Panc1 (cell line): ENCODE measurements at places on chromosomes 13 and 19.

GRCh38 chr19:19588546-19588945, 29.9 kb downstream of the PBX4 start:
- no peak overlapping the region for H3K4me3 ChIP-seq
- no peaks in the 10 kb centered on the region for H3K36me3 ChIP-seq
- H3K27ac ChIP-seq, result no peak overlapping the region
- no peaks in the 10 kb centered on the region for H3K27me3 ChIP-seq
- DNase-seq, result no peak
- H3K4me1 ChIP-seq, result peaks cover 10% of the 10 kb centered on the region

DNA sequence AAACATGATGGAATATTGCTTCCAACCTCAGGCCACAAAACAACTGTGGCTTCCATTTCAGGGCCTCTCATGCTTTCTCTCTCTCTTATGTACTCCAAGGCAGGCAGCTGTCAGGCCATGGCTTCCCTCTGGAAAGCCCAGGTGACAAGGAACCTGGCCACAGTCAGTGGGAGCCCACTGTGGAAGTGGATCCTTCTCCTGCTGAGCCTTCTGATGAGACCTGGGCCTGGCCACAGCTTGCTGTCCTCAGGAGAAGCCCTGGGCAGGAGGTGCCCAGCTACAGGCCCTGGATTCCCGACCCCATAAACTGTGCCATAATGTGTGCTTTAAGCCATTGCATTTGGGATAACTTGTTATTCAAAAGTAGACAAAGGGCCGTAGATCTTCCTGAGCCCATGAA, 71.2 kb downstream of the SPACA7 start:
- no peaks in the 10 kb centered on the region for H3K36me3 ChIP-seq
- no peak for DNase-seq
- H3K4me3 ChIP-seq, result no peak overlapping the region
- no peaks in the 10 kb centered on the region for H3K4me1 ChIP-seq
- H3K27ac ChIP-seq, result no peak overlapping the region

- no peaks in the 10 kb centered on the region for H3K27me3 ChIP-seq
- no peaks in the 10 kb centered on the region for H3K36me3 ChIP-seq
- no peak overlapping the region for H3K4me3 ChIP-seq
- no peak overlapping the region for H3K27ac ChIP-seq
Observed at GRCh38 chr13:25689539-25689938, 317.8 kb downstream of the ATP8A2 start.

DNA sequence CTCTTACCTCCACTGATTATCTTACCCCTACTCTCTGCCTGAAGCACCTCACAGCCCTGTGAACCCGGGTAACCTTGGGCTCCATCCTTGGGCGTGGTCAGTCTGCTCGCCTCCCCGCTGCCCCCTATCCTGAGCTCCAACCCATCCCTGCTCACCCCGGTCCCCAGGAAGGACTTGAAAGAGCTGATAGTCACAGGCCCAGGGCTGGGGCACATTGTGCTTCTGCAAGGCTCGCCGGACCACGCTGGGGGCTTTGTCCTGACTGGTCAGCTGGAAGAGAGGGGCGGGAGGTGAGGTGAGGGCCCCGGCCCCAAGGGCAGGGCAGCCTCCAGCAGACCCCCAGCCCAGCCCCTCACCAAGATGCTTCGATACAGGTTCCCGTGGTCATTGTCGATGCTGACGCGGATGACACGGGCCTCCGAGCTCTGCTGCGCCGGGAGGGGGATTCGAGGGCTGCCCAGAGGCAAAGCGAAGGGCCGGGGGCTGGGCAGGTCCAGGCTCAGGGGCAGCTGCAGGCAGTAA, 13.0 kb upstream of the EPOR start:
- no peaks in the 10 kb centered on the region for H3K27me3 ChIP-seq
- no peaks in the 10 kb centered on the region for H3K36me3 ChIP-seq
- H3K27ac ChIP-seq, result no peak overlapping the region
- no peak for DNase-seq

DNA sequence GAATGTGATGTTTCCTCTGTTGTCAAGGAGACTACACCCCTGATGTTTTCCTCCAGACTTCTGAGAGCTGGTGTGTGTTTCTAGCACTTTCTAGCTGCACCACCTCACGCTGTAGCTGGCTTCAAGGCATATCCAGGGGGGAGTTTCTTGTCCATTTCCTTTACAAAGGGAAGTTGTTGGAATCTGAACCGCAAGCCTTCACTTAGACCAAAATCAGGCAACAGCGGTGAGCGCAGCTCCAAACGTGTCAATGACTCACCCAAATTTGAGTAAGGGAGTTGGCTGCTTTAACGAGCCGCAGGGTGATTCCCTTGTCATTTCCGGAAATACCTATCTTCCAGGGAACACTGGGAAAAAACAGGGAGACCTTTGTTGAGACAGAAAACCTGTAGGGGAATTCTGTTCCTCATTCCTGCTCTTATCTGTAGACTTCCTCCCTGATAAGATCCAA, 2.5 kb downstream of the LDLR start:
- peak overlapping the region; percentile 95 for H3K27ac ChIP-seq
- no peaks in the 10 kb centered on the region for H3K27me3 ChIP-seq
- peak; percentile 76 for DNase-seq
- peaks cover 44% of the 10 kb centered on the region for H3K4me1 ChIP-seq
- peak overlapping the region; percentile 82 for H3K4me3 ChIP-seq
- peaks cover 7% of the 10 kb centered on the region for H3K36me3 ChIP-seq

DNA sequence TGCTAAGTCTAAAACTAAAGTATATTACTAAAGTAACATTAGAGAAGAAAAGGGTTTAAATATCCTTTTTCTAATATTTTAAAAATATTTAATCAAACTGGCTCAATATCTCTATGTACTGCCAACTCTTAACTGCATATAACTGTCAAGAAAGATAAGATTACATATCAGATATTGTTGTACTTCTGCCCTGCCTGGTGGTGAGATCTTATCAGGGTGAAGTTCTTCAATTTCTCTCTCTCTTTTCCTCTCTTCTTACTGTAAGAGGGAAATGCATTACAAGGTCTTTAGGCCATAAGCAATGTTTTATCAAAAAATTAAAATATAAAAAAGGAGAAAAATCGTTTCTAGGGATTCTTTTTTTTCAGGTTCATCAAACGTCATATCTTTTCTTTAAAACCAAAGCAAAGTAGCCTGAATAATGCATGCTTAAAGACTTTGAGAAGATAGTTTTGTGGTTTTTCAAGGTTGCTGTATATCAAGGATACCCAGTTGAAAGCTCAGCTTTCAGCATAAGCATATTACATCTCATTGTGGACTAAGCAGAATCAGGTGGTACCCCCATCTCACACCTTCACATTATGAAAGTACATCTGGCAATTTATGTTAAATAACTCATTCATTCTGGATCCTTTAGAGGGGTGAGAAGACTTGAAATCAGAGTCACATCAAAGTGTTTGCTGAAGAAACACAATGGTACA, 1625.7 kb upstream of the SLC10A2 start:
- no peaks in the 10 kb centered on the region for H3K27me3 ChIP-seq
- no peak overlapping the region for H3K4me3 ChIP-seq
- no peaks in the 10 kb centered on the region for H3K4me1 ChIP-seq
- DNase-seq, result no peak

DNA sequence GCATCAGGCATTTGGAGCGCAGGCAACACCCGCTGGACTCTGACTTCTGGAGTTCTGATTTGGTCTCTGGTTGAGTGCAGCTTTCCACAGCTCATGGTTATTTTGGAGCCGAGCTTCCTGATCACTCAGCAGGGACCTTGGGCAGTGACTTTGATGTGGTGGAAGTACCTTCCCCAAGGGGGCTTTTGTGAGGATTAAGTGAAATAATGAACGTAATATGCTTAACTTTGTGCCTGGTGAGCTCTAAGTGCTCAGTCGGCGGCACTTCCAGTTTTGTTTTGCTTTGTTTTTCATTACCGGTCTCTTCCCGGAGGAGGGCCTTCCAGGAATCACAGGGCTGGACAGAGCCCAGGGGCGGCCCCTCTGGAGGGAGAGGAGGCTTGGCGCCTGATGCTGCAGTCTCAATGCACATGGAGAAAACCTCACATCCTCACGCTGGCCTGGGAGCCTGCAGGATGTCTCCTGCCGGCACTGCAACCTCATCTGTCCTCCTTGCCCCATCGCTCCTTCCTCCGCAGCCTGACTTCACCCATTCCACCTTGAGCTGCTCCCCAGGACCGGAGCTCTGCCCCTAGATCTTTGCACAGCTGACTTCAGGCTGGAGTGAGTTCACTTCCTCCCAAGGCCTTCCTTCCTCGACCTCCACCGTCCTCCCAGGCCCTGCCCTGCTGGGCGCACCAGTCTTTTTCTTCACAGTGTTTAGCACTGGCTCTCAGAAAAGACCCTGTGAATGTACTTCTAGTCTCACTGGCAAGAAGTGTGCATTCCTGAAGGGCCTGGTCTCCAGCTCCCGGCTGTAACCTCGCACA, 1.5 kb downstream of the PLEKHF1 start:
- H3K27me3 ChIP-seq, result no peaks in the 10 kb centered on the region
- H3K4me1 ChIP-seq, result peaks cover 60% of the 10 kb centered on the region
- peak overlapping the region; percentile 78 for H3K27ac ChIP-seq
- H3K36me3 ChIP-seq, result no peaks in the 10 kb centered on the region

- H3K36me3 ChIP-seq, result peaks cover 5% of the 10 kb centered on the region; the same call in 1 of the 2 replicates
- peak overlapping the region; percentile 73 for H3K27ac ChIP-seq
- H3K4me1 ChIP-seq, result peaks cover 2% of the 10 kb centered on the region; the same call in 1 of the 2 replicates
- peak overlapping the region; percentile 42 for H3K4me3 ChIP-seq
Observed at GRCh38 chr19:6753178-6754031, 13.8 kb downstream of the SH2D3A start.

- H3K4me3 ChIP-seq, result no peak overlapping the region
- DNase-seq, result no peak
- H3K36me3 ChIP-seq, result no peaks in the 10 kb centered on the region
- no peaks in the 10 kb centered on the region for H3K27me3 ChIP-seq
- H3K27ac ChIP-seq, result no peak overlapping the region
- H3K4me1 ChIP-seq, result no peaks in the 10 kb centered on the region
Observed at GRCh38 chr13:59665732-59666131, 498.0 kb downstream of the DIAPH3 start.

GRCh38 chr19:48258350-48258749, 2.6 kb upstream of the CARD8 start:
- peaks cover 6% of the 10 kb centered on the region; the same call in 1 of the 2 replicates for H3K4me1 ChIP-seq
- H3K27me3 ChIP-seq, result no peaks in the 10 kb centered on the region
- no peak overlapping the region for H3K4me3 ChIP-seq
- no peaks in the 10 kb centered on the region for H3K36me3 ChIP-seq

DNA sequence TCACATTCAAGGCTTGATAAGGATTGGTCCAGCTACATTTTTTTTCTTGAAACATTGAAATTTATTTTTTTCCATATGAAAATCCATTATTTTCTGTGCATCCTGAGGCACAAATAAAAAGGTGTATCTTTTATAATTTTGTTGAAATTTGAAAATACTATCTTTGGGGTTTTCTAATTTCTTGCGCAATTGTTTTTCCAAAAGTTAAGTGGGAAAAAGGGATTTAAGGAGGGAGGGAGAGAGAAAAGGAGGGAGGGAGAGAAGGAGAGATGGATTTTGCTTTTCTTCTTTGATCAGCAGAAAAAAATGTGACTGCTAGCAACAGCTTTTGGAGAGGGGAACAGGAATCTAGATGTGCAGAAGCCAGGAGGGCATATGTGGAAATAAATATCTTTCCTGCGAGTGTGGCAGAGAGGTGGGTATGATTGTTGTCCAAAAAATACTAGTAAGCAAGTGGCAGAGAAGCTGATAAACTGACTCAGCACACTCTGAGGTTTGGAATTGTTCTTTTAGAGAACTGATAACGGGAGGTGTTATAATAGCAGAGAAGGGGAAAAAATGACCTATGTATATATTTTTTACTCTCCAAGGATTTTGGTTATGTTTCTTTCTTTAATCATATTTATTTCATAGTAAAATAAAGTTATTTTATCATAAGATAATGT, 61.2 kb upstream of the EDNRB start:
- no peaks in the 10 kb centered on the region for H3K4me1 ChIP-seq
- H3K27ac ChIP-seq, result no peak overlapping the region
- H3K27me3 ChIP-seq, result no peaks in the 10 kb centered on the region
- no peak overlapping the region for H3K4me3 ChIP-seq
- DNase-seq, result no peak

GRCh38 chr19:48493718-48494401, 17.8 kb downstream of the LMTK3 start:
- peak overlapping the region; percentile 41 for H3K4me3 ChIP-seq
- no peaks in the 10 kb centered on the region for H3K36me3 ChIP-seq
- peaks cover 13% of the 10 kb centered on the region for H3K4me1 ChIP-seq
- no peaks in the 10 kb centered on the region for H3K27me3 ChIP-seq

DNA sequence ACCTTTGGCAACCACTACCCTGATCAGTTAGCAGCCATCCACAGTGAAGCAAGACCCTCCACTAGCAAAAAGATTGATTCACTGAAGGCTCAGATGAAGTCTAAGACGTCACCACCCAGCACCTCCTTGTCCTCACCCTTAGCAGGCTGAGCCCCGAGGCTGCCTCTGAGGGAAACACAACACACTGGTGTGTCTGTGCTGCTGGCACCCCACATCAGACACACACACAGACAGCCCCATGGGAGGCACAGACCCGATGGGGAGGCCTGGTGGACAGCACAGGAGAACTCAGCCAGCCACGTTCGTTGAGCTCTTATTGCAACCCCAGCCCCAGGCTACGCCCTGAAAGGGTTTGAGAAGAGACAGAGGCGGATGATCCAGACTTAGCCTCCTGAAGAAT, 94.7 kb downstream of the ZDHHC20 start:
- DNase-seq, result no peak
- no peaks in the 10 kb centered on the region for H3K27me3 ChIP-seq
- no peaks in the 10 kb centered on the region for H3K4me1 ChIP-seq
- H3K27ac ChIP-seq, result no peak overlapping the region
- no peaks in the 10 kb centered on the region for H3K36me3 ChIP-seq
- no peak overlapping the region for H3K4me3 ChIP-seq

GRCh38 chr13:97798836-97799235, 154.6 kb upstream of the IPO5 start:
- DNase-seq, result no peak
- no peaks in the 10 kb centered on the region for H3K27me3 ChIP-seq
- no peak overlapping the region for H3K27ac ChIP-seq
- H3K36me3 ChIP-seq, result no peaks in the 10 kb centered on the region
- H3K4me1 ChIP-seq, result no peaks in the 10 kb centered on the region
- no peak overlapping the region for H3K4me3 ChIP-seq

DNA sequence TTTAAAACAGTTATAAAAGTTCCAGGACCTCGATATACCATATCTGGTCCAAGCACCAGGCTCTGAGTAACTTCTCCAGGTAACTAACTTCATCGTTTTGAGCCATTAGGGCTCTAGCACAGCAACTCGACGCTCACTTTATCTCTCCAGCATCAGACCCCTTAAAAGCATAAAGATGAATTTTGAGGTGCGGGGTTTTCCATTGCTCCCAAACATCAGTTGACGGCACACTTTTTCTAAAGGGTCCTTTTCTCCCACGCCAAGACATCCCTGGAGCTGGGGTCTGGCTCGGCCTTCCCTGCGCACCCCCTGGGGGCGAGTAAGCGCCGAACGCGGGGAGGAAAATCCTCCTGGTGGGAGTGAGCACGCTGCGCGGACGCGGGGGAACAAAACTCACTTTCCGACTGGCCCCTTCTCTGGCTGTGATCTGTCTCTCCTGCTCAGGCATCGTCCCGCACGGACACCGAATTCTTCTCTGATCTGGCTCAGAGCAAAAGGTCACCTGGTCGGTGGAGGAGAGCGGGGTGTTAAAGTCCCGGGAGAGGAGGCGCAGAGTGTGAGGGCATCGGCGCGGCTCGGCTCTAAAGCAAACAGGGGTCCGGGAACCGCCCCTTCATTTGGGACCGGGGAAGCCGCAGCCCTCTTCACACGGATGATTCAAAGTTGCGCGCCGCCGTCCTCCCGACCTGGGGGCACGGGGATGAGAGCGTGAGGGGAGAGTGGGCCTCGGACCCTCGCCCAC, at the start of gene ATP7B:
Gene ATP7B, minus strand, starts transcription at position 561 of the 742 bp plus-strand sequence. Its CDS starts 113 bp downstream, at position 448.
- peaks cover 8% of the 10 kb centered on the region for H3K4me1 ChIP-seq
- no peak for DNase-seq
- peak within 1 kb of the TSS; percentile 99 for H3K4me3 ChIP-seq
- H3K27ac ChIP-seq, result peak within 1 kb of the TSS; percentile 89
- H3K36me3 ChIP-seq, result peaks cover 6% of the 10 kb centered on the region; the same call in 1 of the 2 replicates
- H3K27me3 ChIP-seq, result no peaks in the 10 kb centered on the region

GRCh38 chr19:16428372-16429036, 43.3 kb downstream of the EPS15L1 start:
- no peaks in the 10 kb centered on the region for H3K27me3 ChIP-seq
- H3K4me1 ChIP-seq, result no peaks in the 10 kb centered on the region
- no peak overlapping the region for H3K4me3 ChIP-seq
